NCI-H1694 treated with DMSO at 0.1 percent for 48 hours (cell line): ENCODE measurements at places on chromosomes 13 and 19.

GRCh38 chr19:53538378-53539109 is 599 bp downstream of the ZNF331 start:
- DNase-seq = no peak

DNA sequence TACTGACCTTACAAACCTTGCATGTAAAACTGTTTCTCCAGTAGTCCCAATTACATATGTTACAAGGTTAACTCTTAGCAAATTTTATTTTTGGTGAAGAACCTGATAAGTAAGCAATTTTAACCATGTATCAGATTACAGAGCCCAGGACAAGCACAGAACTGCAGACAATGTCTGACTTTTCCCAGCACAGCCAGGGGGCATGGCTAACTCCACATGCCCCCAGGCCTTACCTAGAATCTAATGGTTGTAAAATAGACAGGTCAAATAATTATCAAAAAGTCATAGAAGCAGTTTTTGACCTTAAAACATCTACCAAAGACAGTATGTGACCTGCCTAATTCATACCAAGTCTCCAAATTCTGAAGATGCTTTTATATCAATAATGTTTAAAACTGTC is 364.1 kb downstream of the FOXO1 start:
- no peak for DNase-seq

- no peak for DNase-seq
Measured at GRCh38 chr13:69461397-69461796, 646.2 kb upstream of the ATXN8OS start.

DNA sequence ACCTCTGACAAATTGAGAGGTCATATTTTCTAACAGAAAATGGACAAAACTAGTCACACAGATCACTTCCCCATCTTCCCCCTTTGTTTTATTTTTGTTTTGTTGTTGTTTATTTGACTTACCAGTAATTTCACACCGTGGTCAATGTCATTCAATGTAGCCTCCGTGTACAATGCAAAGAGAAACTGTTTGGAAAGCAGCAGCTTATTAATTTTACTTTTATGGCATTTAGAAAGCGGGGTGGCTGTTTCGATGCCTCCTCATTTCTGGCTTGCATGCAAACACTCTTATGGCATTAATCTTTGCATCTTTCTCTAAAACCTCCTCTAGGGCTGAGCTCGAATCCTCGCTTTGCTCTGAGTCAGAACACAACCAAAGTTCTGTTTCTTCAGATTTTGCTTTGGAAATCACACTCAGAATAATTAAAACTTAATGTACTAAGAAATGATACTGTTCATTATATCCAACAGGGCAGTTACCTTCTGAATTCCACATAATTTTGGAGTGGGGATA is 77.0 kb downstream of the ZNF536 start:
- no peak for DNase-seq

DNA sequence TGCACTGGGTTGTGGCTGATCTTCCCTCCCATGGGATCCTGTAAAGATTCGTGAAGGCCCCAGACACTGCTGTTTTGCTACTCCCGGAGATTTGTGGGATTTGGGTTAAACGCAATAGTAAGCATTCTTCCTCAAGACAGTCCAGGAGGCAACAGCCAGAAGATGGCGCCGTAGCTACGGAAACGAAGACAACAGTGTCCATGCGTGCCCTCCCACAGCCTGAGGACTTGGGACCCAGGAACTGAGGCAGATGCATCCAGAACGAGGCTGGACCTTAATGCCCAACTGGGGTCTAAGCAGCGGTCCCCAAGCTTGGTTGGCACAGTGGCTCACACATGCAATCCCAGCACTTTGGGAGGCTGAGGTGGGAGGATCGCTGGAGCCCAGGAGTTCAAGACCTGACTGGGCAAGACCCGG is 57.6 kb upstream of the ZNF507 start:
- peak; percentile 48 for DNase-seq

GRCh38 chr19:18262144-18262543 is 12.1 kb downstream of the IQCN start:
- no peak for DNase-seq

DNA sequence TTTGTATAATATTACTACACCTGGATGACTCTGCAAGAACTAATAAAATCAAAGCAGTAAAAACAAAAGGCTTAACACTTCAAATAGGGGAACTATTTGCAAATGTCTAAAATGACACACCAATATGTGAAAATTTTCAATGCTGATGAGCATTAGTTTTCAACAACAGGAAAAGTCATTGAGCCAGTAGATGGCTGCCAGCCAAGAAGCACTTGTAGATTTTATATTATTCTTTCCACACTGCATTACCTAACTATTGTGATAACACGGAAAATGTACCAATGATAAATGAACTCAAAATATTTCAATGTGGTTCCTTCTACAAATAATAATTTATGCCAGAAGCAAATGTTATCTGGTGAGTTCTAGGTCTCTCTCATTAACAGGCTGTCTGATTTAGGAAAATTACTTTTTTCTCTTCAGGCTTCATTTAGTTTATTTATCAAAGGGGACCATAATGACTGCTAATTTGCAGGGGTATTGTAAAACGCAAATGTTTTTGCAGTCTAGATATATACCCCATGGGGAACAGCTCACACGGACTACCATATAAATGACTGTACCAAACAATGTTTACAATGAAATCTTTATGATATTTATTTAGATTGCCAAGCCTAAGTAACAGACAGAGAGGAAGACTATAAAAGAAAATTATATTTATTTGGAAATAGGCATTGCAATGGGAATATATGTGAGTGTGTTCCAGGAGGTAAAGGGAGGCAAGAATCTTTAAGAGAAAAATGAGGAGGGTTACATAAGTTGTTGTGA is 407.8 kb downstream of the LIG4 start:
- peak; percentile 24 for DNase-seq

DNA sequence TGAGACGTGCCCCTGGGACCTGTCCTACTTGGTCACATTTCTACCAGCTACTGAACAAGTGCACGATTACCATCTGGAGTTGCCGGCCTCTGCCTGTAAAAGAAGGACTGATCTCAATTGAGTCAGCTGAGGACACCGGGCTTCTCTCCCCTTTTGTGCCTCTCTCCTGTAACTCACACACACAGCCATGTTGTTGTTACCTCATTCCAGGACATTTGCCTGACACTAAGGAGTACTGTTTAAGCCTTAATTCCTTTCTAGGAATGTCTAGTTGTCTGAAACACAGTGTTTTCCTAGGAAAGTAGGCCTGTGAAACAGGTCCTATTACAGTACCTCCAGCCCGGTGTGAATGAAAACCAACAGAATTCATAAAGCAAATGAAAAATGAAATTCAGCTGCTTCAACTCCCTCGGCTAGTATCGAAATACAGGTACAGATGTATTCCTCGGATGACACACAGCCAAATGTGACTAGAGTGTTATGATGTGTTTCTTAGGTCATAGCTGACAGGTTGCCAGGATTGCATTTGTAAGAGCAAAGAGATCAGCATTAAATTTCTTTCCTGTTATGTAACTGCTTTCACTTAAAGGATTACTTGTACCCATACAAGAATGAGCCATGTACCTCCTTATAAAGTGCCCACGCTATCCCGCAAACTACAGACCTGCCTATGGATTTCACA is 152.0 kb upstream of the IRS2 start:
- DNase-seq = no peak

- no peak for DNase-seq
Measured at GRCh38 chr13:98609756-98610155, 32.8 kb upstream of the STK24 start.

GRCh38 chr19:49786376-49786820 is 19.6 kb downstream of the AP2A1 start:
- DNase-seq = no peak

DNA sequence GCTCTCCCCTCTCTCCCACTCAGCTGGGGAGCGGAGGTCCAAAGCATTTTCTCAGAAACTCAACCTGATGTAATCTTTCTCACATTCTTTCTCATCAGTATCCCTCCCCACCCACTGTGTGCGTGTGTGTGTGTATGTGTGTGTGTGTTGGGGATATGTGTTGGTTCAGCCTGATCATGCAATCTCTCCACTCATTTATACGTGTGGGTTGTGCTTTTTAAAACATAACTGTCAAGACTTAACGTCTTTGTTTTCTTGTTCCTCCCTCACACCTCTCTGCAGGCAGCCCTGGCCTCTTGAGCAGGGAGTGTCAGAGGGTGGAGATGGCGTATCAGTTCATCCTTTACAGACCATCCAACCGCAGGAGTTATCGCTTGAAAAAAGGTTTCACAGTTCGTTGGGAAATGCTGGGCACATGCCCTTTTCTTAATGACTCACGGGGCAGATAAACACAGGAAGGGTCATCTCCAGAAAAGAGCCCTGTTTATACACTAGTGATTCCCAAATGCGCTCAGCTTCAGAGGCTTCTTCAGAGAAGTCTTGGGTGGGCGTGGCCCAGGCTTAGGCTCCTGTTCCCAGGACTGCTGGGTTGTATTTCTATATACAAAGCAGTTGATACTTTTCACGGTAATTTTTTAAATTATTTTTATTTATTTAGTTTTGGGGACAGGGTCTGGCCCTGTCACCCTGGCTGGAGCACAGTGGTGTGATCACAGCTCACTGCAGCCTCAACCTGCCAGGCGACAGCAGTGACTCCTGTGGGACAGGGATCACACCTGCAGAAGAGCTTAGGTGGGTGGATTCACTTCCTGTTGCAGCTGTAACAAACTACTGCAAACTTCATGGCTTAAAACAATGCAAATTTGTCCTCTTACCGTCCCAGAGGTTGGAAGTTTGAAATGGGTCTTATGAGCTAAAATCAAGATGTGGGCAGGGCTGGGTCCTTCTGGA is 60.3 kb downstream of the CCDC70 start:
- no peak for DNase-seq

DNA sequence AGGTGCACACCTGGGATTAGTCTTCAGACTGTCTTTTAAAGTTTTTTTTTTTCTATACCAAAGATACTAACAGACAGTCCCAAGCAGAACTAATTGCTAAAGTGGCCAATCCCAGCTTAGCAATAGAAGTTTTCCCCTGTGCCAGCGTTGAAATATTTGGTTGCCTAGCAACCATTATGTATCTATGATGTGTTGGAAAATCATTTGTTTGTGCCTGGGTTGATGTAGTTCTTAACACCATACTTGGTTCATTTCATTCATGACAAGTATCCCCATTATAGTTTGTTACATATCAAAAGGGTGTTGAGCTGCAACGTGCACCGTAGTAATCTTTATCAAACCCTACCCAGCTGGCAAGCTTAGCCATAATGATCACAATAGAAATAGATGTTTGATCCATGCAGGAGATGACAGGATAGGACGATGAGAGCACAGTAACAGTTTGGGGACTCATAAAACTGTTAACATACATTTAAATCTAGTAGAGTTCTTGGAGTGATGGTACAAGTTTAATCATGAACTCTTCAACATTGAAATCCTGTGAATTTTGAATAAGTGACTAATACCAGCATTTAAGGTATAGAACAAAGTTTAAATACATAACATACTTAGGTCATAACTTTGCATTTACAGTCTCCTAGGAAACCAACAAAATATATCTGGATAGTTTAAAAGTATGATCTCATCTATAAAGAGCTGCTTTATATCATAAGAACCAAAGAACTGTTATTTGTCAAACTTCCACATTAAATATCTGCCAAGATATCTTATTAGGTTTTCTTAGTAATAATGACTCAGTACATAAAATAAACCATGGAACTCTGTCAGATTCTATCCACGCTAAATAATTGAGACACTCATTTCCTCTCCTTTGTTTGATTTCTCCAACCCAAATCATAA is 73.4 kb downstream of the MBNL2 start:
- DNase-seq = no peak

DNA sequence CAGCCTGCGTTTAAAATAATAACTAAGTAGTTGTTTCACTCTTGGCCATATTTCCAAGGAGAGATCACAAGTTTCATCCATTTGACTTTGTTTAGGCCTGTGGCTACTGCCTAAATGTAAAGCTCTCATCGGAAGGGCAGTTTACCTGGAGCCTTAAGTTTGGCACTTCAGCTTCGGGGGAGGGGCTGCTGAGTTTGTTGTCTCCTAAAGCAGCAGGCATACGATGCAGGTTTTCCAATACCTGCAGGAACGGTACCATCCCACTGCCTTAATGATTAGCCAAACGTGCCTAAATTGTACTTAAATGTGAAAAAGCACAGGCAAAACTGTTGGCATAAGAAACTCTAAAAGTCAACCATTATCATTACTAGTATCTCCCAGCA is 63.1 kb downstream of the CRYL1 start:
- no peak for DNase-seq

GRCh38 chr13:35995136-35995535 is 136.0 kb downstream of the DCLK1 start:
- DNase-seq = no peak

DNA sequence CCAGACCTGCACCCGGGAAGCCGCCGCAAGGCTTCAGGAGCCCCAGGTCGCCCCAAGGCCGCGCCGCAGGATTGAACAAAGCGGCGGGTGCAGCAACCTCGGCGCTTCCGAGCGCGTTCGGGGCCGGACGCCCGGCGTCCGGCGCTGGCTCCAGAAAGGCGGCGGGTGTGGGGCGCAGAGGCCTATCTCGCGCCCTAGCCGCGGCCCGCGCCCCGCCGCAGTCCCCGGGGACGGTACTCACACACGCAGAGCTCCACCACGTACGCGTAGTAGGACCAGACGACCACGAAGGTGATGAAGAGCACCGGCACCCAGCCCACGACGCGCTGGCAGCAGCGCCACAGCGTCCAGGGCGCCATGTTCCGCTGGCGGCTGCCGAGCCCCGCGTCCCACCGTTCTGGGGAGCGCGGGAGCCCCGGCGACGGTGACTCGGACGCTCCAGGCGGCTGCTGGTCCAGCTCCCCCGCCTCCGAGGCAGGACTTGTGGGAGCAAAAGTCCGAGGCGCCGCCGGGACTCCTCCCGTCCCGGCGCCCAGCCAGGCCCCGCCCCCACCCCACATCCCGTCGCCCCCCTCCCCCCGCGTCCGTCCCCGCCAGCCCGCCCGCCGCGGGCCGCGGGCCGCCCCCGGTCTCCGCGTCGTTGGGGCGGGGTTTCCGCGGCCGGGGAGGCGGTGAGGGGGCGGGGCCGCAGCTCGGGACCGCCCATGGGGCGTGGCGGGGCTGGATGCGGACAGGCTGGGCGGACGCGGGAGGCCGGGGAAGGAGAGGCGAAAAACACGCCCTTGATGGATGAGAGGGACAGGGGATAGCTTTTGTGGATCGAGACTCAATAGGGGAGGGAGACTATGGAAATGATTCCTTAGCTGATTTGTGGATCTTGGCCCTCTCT is at the start of gene ZDHHC20:
Gene ZDHHC20, minus strand, starts transcription at position 491 of the 889 bp plus-strand sequence. Its CDS starts 132 bp downstream, at position 359.
- DNase-seq = peak; percentile 28

GRCh38 chr13:107545946-107546502 is 669.3 kb downstream of the LIG4 start:
- no peak for DNase-seq

- DNase-seq = no peak
Measured at GRCh38 chr13:97945342-97945741, 8.1 kb upstream of the IPO5 start.

- DNase-seq = no peak
Measured at GRCh38 chr19:19026299-19026971, 6.9 kb downstream of the SUGP2 start.

- DNase-seq = no peak
Measured at GRCh38 chr13:99174533-99175100, 26.0 kb upstream of the UBAC2 start.

DNA sequence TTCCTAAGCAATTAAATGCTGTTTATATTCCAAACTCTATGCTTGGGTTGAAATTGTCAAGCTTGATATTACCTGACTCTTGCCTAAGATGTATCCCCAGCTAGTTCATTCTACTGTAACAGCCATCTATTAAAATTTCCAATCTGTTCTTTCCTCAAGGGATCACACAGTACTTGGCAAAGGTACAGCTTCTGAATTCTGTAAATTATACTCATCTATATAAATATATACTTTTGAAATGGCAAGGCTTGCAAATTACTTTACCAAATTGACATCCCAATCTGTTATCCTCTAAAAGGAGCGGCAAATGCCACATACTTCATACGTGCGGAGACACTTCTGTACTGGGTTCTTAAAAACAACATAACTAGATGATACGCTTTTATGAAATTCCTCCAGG is 330.2 kb downstream of the DNAJC15 start:
- peak; percentile 72 for DNase-seq
